ENCODE measurements at places on chromosomes 4 and X.

- DNase-seq: no peak
Observed at GRCh38 chr4:119299260-119299671, 22.7 kb downstream of the FABP2 start.

- DNase-seq: no peak
Observed at GRCh38 chr4:170827562-170828274, 738.0 kb upstream of the AADAT start.

DNA sequence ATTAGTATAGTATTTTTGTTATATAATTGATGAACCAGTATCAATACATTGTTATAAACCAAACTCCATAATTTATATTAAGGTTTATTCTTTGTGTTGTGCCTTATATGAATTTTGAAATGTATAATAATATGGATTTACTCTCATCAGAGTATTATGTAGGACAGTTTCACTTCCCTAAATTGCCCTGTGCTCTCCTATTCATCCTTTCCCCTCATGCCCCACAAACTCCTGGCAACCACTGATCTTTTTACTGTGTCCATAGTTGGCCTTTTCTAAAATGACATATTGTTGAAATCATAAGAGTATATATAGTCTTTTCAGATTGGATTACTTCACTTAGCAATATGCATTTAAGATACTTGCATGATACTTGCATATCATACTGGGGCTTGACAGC lies 958.1 kb upstream of the GRID2 start:
- no peak for DNase-seq

GRCh38 chr4:118784776-118785175 lies 51.1 kb downstream of the SEC24D start:
- DNase-seq: no peak

GRCh38 chrX:48003758-48004457 lies at the start of gene ZNF182:
Gene ZNF182 (minus strand): TSS chrX:48003989. CDS start chrX:48002609, 1,380 bp downstream.
- DNase-seq: peak; percentile 83

DNA sequence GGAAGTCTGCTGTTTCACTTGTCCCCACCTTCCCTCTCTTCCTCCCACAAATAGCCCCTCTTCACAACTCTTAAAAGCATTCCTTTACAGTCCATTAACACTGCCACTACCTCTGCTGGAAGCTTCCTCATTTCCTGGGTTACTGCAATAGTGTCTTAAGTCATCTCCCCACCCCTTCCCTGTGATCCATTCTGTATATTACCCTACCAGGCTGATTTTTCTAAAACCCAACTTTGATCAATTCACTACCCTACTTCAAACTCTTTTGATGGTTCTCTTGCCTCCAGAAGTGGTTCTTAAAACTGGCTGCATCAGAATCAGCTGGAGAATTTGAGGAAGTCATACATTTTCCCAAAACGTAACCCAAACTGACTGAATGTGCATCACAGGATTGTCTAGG lies 8.8 kb upstream of the XIAP start:
- DNase-seq: no peak

DNA sequence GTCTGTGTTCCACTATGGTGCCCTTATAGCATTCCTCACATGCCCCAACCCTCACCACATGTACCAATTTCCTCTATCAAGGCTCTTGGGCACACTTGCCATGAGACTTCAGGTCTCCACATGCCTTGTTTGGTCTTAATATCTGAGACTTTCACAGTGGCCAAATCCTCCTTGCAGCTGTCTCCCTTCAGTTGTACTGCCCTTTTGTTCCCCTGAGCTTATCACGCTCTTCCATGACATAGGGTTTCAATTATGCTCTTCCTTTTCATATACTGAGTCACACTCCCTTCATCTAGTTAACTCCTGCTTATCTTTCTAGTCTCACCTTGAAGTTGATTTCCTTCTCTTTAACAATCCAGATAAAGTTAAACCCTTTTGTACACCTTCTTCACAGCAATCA lies 212.9 kb downstream of the PDHA2 start:
- DNase-seq: no peak

- DNase-seq: no peak
Observed at GRCh38 chr4:170229006-170229405, 139.2 kb upstream of the AADAT start.

GRCh38 chr4:46720055-46720454 lies 189.0 kb downstream of the COX7B2 start:
- DNase-seq: no peak

DNA sequence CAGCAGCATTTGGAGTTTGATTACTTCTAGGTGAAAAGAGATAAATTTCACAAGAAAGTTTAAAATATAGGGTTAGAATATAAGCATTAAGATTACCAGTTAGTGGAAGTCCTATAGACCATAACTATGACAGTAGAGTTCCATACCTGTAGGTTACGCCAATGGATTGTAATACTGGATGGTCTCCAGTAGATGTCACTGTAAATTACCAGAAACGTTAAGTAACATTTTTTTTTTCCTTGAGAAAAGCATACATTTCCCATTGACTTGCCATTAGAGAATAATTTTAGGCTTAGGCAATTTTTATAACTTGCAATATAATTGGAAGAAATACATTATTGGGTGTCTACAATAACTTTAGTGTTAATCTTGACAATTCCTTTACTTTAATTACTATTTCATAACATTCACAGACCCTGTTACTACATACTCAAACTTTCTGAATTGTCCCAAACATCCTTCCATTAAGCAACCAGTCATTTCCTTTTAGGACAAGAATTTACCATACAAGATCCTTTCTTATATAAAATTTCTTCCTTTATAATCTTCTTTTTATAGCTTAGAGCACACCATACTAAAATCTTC lies 304.1 kb upstream of the TECRL start:
- no peak for DNase-seq

DNA sequence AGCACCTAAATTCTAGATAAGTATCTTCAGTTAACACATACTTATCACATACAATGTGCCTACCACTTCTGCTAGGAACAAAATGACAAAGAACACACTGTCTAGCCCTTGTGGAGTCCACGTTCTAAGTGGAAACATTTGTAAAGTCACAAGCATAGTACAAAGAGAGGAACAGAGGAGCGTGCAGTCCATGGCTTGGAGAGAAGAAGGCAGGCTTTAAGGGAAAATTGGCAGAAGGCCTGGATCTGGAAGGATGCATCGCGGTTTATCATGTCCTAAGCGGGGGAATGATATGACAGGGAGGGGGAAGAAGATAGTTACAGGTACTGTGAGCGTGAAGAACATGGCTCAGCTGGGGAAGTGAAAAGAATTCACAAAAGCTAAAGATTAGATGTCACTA lies 218.0 kb downstream of the PRDM5 start:
- no peak for DNase-seq

DNA sequence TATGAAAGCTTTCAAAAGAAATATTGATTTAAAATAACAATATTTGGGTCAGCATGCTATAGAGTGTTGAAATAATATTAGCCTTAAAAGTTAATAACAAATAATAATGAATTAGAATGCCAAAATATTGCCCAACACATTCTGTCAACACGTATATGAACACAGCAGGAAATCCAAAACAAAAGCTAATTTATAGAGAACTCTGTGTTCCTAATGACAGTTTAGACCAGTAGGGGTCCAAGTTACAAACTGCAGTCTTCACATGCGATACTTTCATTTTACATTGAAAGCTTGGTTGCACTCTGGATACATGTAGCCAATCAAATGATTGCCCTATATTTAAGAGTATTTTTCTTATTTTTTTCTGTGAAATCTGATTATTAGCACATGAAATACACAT lies 274.4 kb downstream of the DCTD start:
- DNase-seq: no peak

DNA sequence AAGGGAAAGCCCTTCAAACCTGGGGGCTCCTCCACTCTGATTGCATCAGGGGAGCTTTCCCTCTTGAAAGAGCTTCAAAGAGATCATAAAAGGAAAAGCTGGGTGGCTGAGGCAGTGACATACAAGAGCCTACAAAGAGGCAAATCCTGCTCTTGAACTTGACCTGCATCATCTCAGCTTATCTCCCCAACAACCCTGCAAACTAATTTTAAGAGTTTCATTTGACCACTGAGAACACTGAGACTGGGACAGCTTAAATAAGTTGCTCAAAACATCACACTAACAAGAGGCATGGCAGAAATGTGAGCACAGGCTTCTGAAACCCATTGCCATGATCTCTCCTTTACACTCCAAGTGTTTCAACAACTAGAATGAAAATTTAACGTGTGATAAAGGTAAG lies 101.6 kb upstream of the PPARGC1A start:
- no peak for DNase-seq

DNA sequence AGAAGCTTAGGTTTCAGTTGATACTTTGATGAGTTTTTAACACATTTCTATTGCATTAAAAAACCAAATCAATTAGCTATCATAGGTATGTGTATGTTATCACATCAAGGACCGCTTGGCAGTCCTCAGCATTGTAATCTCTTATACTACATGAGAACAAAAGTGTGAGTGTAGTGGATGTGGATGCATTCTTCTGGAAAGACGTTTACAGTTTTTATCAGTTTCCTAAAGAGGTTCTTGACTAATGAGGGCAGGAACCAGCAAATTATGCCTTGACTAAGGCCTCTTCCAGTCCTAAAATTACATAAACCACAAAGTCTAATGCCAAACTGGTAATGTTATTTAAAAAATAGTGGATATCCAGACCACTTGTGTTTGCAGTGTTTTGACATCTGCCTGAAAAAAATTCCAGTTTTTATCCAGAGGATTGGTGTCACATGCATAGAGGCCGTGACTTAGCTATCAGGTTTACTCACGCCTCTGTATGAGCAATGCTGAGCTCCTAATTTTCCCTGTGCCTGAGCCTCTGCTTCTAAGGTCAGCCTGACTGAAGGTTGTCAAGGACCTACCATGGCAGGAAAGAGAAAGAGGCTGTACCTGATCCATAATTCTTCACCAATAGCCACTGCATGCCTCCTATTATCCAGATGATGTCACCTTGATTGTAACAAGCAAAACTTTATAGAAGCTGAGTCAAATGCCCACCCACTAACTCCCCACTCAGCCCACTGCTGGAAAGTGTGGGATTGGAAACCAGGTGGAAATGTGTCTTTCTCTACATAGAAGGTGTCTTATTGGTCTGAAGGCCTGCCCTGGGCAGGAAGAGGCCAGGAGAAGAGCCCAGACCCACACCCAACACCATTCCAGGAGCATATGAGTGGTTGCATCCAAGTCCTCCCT lies 68.7 kb downstream of the ENPP6 start:
- DNase-seq: no peak

DNA sequence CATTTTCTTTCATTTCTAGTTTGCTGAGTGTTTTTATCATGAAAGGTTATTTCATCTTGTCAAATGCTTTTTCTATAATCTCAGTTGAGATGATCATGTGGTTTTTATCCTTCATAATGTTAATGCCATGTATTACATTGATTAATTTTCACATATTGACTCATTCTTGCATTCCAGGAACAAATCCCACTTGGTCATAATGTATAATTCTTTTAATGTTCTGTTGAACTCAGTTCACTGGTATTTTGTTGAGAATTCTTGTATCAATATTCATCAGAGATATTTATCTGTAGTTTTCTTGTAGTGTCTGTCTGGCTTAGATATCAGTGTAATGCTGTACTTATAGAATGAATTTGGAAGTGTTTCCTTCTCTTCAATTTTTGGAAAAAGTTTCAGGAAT lies 16.7 kb upstream of the LHFPL1 start:
- DNase-seq: no peak

- no peak for DNase-seq
Observed at GRCh38 chr4:145822181-145822580, 116.4 kb downstream of the ZNF827 start.

GRCh38 chr4:43855283-43855682 lies 593.3 kb downstream of the KCTD8 start:
- no peak for DNase-seq

DNA sequence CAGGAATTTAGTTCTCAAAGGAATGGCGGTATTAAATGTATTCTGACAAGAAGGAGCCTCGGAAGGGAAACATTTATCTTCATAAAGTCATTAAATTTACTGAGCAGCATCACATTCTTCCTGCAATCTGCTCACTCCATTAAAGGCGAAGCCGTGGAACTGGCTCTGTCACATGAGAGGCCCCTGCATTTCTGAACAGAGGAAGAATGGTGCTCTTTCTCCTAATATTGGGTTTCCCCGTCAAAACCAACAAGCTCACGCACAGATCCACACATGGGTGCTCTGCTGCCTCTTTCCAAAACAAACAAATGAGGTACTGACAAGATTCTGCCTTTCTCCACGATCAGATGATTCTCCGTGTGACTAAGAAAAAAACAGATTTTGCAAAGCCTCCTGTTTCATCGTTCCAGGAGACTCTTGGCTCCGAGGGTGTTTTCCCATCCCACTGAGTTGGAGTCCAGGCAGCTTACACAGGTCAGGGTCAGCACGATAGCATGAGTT lies 191.2 kb downstream of the IDS start:
- DNase-seq: no peak

GRCh38 chr4:53378171-53378482 lies 686 bp downstream of the FIP1L1 start:
- no peak for DNase-seq

GRCh38 chr4:20256381-20256881 lies 4.7 kb downstream of the SLIT2 start:
- no peak for DNase-seq

DNA sequence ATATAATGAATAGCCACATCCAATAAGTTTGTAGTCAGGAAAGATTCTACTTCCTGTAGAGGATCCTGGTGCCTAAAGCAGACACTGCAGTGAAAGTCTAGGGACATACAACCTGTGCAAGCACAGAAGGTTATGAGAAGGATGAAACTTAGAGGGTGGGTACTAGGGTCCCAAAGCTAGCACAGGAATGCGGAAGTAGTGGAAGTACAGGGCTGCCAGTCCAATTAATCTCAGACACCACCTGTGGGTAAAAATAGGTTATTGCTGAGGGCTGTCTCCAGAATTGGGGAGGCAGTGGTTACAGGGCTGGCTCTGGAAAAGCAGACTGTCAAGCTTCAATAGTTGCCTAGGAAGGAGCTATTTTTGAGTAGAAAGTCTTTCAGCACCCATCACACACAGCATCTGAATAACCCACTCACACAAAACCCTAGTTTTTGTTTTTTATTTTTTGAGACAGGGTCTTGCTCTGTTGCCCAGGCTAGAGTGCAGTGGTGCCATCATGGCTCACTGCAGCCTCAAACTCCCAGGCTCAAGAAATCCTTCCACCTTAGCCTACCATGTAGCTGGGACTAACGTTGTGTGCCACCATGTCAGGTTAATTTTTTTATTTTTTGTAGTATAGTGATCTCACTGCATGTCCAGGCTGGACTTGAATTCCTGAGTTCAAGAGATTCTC lies 50.8 kb upstream of the ELF2 start:
- DNase-seq: no peak

GRCh38 chr4:18022572-18023050 lies 1.1 kb upstream of the LCORL start:
- DNase-seq: no peak

- no peak for DNase-seq
Observed at GRCh38 chr4:6123116-6123515, 77.2 kb downstream of the JAKMIP1 start.

Measured in stimulated activated CD8-positive, alpha-beta memory T cell treated with anti-CD3 and anti-CD28 coated beads, Interleukin-4, amount 100 ng/mL, for 4 hours (primary cell).